ENCODE measurements at places on chromosomes 13 and 19. TPM values are rescaled to one million over a fixed set of nuclear protein-coding genes. Genes with fewer than 3 reads are reported as not detected.

Gene ZNF324
- 10.1 TPM for polyA plus RNA-seq

Gene BRME1
- polyA plus RNA-seq: 7.1 TPM

Gene GTPBP3
- polyA plus RNA-seq: 26.8 TPM

- no peak for DNase-seq
These were observed 18.0 kb upstream of the RFXAP start for GRCh38 chr13:36801035-36801434.

Gene GRIK5
- polyA plus RNA-seq: 4.6 TPM

DNA sequence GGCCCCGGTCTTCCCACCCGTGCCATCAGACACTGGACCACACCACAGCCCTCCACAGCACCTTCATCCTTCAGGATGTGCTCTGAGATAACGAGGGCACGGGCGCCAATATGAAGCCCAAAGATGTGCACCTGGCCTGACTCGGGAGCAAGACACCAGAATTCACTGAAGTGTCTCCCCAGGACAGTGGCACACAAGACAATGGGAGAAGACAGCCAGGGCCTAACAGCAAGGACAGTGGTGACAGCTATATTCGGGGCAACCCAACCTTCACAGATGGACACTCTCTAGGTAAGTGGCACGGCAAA lies 7.2 kb downstream of the DDX39A start:
- no peak for DNase-seq

Gene LILRB2
- 1.7 TPM for polyA plus RNA-seq

Gene KLK10
- 0.74 TPM for polyA plus RNA-seq

Gene TIMM29
- 24.0 TPM for polyA plus RNA-seq

- DNase-seq: no peak
These were observed 145.7 kb downstream of the ABCC4 start for GRCh38 chr13:95155504-95155903.

Gene HCN2
- 0.16 TPM for polyA plus RNA-seq

Gene ZNF284
- 9.9 TPM for polyA plus RNA-seq

Gene CNMD
- 6.6 TPM for polyA plus RNA-seq

Data from left lung (tissue), 14 donors.